Tongue (tissue), 3 donors: ENCODE measurements at places on chromosomes 16 and 17.

DNA sequence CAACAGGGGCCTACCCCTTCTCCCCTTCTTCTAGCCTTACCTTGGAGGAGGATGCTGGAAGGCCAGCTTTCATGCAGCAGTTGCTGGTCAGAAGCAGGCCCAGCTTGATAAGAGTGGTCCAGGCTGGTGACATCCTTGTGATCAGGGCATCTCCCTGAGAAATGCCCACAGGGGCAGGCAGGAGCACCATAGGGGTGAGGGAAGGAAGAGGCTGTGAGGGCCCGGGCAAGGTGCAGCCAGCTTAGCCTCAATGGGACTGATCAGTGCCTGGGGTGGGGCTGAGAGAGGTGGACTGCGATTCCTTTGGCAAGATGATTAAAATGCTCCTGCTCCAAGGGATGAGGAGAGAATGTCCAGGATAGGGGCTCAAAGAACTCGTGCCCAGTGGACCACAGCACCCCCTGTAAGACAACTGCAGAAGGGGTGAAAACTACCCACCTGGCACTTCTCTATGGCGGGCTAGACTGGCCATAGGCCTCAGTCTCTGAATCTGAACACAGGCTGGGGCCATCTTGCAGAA, 9.5 kb upstream of the GALK1 start:
- no peak for DNase-seq

GRCh38 chr17:39916918-39917317, 1.5 kb downstream of the GSDMB start:
- DNase-seq = no peak

GRCh38 chr17:60600490-60601446, 775 bp downstream of the PPM1D start:
- peak; percentile 88 for DNase-seq

DNA sequence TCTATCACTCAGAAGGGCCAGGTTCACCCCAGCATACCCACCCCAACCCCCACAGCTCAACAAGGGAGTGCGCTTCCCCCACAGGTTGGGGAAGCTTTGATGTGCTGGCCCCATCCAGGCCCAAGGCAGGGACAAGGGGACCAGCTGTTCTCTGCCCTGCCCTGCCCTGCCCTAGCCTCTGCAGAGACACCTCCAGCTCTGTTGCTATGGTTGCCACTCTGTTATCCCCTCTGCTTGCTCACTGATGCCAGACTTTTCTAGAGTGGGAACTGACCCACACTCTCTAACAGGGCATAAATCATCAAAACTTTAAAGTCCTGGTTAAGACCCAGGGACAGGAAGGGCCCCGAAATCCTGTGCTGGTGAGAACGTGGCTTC, 50.4 kb upstream of the ENPP7 start:
- no peak for DNase-seq

DNA sequence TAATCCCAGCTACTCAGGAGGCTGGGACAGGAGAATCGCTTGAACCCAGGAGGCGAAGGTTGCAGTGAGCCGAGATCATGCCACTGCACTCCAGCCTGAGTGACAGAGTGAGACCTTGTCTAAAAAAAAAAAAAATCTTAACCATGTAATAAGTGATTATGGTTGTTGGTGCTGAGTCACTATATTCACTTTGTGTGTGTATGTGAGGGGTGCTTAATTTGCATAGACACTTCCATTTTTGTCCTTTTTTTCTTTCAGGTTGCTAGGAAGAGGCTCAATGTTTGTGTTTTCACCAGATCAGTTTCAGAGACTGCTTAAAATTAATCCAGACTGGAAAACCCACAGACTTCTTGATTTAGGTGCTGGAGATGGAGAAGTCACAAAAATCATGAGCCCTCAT, 18.2 kb downstream of the METTL9 start:
- DNase-seq = no peak

- peak; percentile 67 for DNase-seq
These were observed 37.7 kb downstream of the RNF135 start for GRCh38 chr17:31008374-31009041.

GRCh38 chr17:4536742-4537411, 18.3 kb downstream of the MYBBP1A start:
- DNase-seq = peak; percentile 21

- peak; percentile 3 for DNase-seq
These were observed 1525.1 kb downstream of the CDH11 start for GRCh38 chr16:63596716-63597115.

DNA sequence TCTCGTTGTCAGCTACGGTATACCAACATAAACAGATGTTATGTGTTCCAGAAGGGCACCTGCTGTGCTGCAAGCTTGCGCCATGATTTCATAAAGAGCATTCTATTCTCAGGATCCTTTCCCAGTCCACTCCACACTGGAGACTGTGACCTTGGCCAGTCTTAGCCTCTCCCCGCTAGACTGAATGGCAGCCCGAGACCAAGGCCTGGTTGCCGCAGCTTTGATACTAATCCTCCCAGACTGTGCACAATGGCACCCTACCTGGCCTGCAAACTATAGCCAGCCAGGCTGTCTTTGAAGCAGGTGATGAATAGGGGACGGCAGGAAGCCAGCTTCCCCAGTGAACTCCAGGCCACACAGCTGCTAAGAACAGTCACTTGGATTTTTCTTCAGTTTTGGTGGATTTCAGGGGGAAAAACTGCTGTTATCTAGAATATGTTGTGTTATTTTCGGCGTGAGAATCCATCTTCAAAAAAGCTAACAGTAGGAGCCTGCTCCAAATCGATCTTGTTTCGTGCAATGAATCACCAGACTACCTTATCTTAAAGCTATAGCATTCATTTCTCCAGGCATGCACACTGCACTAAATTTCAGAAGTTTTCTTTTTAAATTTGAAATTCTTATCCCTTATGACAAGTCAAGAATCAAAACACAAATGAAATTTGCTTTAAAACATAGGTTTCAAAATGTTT, 289.0 kb downstream of the CEP112 start:
- no peak for DNase-seq
